ENCODE measurements at places on chromosomes 11 and 22.
A peak's percentile ranks its signal among the peaks of the same experiment; 100 is the strongest.

DNA sequence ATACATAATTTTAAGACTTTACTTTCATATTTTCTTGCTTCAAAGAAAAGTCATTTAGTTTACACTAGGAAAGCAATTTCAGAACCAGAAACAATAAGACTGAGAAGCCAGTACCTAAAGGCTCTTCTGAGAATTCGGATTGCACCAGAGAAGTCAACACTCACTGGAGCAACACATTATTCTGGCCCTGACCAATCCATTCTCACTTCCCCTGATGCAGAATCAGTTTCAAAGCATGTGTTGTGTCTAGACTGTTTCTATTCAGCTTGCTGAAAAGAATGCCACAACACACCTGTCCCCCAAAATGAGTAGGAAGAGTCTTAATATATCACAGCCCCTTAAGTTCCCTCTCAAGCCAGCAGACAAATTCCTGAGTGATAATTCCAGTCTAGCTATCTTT, 1074.3 kb upstream of the TENM4 start:
- DNase-seq = no peak

DNA sequence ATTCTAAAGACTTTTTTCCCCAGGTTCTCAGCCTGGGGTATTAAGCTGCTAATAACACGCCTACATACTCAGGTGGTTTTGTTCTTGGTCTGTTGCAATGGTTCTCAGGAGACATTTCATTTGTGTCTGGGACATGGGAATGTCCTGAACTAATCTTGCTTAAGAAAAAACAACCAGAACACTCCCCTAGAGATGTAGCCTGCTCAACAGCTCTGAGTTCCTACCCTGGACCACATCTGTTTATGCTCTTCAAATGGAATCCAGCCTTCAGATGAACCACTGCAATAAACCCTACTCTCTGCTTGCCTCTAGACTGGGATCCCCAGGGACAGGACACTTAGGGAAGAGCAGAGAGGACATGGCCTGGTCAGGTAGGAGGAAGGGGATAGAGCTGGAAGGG, 29.9 kb downstream of the RELT start:
- no peak for DNase-seq

DNA sequence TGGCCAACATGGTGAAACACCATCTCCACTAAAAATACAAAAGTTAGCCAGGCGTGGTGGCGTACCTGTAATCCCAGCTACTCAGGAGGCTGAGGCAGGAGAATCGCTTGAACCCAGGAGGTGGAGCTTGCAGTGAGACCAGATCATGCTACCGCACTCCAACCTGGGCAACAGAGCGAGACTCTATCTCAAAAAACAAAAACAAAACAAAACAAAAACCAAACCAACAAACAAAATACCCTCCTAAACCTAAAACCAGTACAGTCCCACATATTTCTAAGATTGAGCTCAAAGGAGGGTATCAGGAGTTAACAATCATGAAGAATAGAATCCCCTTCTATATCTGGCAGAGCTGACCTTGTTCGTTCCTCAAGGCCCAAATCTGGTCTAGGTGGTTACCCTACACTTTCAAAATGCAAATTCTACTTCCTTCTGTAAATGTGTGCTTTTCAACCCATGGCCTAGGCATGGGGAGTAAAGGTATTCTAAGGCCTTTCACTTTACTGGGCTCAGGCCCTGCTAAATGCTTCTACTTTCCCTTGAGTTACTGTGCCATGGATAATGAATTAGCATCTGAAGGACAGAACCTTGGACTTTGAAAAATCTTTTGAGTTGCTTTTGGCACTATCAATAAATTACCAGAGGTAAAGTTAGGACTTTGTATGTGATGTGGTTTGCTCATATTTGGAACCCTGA, 10.4 kb upstream of the PPP2R1B start:
- DNase-seq = no peak

DNA sequence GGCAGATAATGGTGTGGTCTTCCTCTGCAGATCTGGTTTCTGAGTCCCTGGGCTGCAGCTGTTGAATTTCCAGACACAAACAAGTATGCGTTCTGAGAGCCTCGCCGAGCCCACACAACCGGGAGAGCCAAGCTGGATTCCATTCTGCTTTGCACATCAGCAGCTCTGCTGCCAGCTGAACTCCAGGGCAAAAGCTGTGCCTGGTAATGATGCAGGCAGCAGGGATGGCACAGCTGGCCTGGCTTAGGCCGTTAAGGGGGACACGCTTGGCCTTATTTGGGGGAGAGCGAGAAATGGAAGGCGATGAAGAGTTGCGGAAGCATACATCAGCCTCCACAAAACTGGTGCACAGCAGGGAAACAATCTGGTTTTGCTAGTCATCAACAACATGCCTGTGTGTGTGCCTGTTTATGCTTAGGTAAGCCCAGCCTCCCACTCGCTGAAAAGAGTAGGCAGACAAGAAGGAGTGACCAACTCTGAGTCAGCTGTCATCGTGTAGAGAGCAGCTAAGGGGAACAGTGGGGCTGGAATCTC, 25.1 kb downstream of the ADAMTS8 start:
- peak; percentile 49 for DNase-seq

- DNase-seq = no peak
These were observed 71.4 kb downstream of the INSC start for GRCh38 chr11:15186146-15186545.

DNA sequence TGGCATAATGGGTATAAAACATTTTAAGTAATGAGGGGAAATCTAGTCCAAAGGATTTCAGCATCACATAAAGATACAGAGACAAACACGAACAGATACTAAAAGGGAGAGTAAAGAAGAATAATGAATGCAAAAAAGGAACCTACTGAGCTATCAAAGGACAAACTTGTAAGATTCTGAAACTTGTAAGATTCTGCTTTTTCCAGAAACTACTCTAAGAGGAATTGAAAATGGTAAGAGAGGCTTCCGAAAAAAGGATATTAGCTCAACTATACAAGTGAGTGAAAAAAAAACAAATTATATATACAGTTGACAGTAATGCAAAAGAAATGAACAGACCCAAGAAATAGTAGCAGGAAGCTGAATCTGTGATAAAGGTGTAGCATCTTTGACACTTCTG, 37.7 kb downstream of the POLD3 start:
- no peak for DNase-seq

DNA sequence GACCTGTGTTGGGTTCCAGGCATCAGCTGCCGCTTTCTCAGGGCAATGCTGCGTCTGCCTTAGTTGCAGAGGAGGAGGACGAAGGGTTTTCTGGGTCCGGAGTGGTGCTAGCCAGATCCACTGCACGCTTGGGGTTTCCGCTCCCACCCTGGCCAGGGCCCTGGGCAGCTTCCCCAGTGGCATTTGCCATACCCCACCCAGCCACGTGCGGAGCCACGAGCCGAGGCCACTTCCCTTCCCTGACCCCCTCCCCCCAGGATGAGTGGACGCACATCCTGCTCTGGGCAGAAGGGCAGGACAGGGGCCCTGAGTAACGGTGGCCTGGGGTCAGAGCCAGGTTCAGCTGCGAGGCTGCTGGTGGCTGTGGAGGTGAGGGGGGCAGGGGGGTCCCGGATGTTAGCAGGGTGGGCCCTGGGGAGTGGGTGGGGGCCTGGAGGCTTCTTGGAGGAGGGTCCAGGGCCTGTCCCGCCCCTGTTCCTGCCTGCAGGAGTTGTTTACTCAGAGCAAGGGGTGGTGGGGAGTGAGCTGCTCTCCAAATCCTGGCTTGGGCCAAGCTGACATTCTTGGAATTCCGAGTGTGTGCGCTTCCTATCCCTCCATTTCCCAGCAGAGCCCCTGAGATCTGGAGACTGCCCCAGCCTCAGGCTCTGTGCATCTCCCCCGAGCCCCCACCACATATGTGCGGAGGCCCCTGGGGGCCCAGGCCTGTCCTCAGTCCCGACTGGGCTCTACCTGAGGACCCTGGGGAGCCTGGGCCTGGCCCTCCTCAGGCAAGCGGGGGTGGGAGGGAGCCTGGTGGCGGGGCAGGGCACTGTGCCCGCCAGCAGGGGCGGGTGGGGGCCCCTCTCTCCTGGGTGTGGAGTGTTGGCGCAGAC, 1.4 kb downstream of the TSPAN4 start:
- peak; percentile 95 for DNase-seq

- no peak for DNase-seq
These were observed 46.8 kb downstream of the MACROD1 start for GRCh38 chr11:64118876-64119665.

DNA sequence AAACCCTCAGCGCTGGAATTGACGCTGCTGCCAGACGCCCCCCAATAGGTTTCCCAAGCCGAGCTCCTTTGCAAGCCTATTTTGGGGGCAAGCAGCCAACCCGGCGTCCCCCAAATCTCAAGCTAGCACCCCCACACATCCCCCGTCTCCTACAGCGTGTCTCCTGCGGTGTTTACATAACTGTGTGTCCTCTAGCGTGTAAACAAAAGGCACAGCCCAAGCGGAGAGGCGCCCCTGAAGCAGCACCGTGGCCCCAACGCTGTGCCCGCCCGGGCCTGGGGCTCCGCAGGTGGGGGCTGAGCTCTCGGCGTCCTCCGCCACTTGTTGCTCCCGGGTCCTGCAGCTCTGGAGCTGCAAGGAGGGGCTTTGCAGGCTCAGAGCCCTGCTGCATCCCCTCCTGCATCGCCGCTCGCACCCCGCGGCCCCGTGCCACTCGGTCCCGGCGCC, 1.6 kb downstream of the CADM1 start:
- DNase-seq = no peak

DNA sequence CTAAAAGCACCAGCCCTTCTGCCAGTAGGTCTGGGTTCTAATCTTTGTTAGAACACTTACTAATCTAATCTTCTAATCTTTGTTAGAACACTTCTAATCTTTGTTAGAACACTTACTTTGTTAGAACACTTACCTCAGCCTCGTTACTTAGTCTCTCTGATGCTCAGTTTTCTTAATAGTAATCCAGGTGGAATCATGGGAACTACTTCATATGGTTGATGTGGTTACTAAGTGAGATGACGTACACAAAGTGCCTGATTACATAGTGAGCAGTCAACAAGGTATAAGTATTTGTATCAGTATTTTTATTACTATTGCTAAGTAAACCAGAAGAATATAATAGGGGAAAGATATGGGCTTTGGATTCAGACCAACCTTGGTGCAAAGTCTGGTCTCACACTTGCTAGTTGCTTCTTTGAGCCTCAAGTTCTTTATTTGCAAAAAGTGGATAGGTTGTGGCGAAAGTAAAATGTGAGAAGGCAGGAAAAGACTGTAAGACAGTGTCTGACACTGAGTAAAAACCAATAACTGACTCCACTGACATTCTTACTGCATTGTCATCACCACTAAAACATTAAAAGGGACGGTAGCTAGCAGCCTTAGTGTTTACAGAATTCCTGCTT, 83.7 kb downstream of the TRAF6 start:
- DNase-seq = no peak

- DNase-seq = no peak
These were observed 15.4 kb downstream of the XRCC6 start for GRCh38 chr22:41636467-41636866.

- DNase-seq = no peak
These were observed 554 bp upstream of the NRIP3 start for GRCh38 chr11:9004183-9004926.

DNA sequence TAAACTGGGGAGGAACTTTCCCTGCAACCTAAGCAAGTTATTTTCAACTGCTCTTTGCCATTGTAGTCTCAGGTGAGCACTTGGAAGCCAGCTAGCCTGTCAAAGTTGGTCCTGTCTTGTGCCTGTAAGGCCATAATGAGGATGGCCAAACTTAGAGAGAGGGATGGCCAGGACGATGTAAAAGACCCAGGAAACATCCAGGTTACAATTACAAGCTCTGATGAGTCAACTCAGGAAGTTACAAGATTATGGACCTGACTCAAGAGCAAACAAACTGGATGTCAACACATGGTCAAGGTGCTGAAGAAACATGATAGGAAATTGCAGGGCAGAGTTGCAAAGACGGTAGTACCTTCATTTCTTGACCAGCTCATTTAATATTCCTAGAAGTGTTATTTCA, 1.6 kb downstream of the GTPBP1 start:
- no peak for DNase-seq

DNA sequence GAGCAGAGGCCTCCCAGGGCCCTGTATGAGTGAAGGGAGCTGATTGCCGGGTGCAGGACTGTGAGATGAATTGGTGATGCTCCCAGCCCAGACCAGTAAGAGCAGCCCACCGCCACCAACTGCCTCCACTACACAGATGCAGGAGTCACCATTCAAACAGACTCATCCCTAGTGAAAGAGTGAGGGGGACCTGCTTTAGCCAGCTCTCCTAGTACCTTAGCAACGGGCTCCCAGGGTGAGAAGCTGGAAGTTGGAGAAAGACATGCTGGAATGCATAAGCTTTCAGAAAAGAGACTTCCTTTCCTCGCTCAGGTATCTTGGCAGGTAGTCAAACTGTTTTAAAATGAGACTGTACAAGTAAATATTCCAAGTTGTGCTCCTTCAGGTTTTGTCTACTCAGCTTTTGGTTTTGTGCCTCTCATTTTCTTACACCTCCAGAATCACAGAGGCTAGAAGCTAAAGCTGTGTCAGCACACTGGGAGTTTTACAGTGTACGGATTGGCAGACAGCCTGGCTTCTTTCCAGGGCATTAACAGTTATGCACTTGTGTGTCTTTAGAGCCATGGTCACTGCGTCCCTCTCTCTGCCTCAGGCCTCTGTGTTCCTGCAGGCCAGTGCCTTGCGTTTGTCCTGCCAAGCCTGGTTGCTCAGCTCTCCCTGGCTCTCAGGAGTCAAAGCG, 146.2 kb downstream of the ATXN10 start:
- DNase-seq = no peak

DNA sequence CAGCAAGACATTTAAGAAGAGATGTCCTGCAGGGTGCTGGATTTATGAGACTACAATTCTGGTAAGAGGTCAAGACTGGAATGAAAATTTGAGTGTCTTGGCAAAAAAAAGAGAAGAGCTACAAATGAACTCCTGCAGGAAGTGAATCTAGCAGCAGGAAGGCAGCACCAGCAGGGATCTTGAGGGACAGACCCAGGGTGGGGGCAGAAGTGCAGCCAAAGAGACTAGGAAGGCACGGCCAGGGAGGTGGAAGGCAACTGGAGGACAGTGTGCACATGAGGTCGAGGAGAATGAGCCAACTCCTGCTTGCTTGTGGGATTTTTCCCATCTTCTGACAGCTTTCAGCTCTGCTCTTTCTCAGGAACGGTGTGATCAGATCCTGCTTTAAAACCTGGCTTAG, 263.2 kb downstream of the BUD13 start:
- no peak for DNase-seq

DNA sequence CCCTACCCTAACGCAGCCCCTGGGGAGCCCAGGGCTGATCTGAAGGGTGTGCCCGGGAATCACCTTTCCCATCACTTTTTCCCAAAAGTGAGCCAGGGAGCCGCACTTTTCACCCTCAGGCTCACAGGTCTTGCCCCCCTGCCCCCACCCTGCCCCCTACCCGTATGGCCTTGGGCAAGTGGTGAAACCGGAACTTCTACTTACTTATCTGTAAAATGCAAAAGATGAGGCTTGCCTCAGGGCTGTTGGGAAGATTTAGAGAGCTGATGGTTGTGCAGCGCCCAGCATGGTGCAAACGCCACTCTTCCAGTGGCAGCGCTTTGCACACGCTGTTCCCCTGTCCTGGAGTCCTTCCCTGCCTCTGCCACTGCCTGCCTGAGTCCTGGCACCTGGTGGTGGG, 8.0 kb downstream of the SYT12 start:
- no peak for DNase-seq

All from H54 (cell line).